ENCODE measurements at places on chromosomes 7 and 10.
A peak's percentile ranks its signal among the peaks of the same experiment; 100 is the strongest.

- DNase-seq, result no peak
Observed at GRCh38 chr7:87345962-87346371, 503 bp downstream of the CROT start.

- DNase-seq, result peak; percentile 38
Observed at GRCh38 chr10:7551950-7552716, 114.6 kb downstream of the ITIH5 start.

DNA sequence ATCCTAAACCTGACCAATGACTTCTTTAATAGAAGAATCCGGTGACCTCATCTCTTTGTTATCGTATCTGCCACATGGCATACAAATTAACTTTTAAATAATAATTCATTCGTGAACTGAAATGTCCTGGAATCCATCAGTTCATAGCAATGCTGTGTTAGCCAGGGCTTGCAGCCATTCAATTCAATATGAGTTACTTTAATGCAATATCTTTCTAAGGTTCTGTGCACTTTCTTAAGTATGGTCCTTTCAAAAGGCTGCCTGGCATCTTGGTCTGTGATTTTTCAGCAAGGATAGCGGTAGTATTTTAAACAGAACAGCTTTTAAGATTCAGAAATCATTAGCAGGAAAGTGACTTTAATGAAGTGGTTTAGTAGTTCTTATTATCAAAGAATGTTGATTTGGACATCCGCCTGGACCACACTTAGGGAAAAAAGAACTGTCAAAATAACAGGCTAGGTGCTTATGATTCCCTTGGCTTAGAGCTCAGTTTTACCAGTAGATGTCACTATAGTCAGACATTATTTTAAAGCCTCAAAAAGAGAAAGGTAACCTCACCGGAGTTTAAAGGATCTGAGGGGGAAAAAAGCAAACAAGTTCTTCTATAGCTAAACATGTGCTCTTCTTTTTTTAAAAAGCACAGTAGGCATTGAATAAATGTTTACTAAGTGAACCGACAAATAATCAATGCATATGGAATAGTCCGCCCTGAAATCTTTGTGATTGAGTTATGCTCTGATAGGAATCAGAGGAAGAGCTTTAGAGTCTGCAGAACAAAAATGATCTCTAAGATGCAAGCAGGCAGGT, 22.7 kb downstream of the SLC35G1 start:
- no peak for DNase-seq

GRCh38 chr10:45179691-45180090, 135.7 kb downstream of the OR13A1 start:
- no peak for DNase-seq

GRCh38 chr10:44042075-44042770, 342.7 kb downstream of the CXCL12 start:
- DNase-seq, result no peak

DNA sequence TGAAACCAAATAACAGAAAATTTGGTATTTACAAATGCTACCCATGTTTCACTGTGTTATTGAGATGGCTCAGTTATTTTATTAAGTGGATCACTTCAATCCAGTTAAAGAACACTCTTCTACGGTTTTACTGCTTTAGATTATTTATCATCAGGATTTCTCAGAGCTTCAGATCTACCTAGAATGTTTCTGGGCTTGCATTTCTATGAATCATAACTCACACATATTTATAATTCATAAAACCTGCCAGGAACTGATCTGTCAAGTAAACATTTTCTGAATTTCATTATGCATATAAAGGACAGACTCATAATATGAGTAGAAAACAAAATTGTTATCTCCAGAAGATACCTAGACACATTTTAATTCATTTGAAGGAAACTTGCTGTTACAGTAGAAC, 1172.3 kb upstream of the LRRTM3 start:
- no peak for DNase-seq

Data from anterior cingulate cortex (tissue), 58 donors.